Stimulated activated CD4-positive, alpha-beta T cell treated with anti-CD3 and anti-CD28 coated beads, Interleukin-15, amount 100 ng/mL, for 48 hours (primary cell): ENCODE measurements at places on chromosomes 11 and 22.

GRCh38 chr11:44475114-44475686, 90.3 kb upstream of the CD82 start:
- no peak for DNase-seq

DNA sequence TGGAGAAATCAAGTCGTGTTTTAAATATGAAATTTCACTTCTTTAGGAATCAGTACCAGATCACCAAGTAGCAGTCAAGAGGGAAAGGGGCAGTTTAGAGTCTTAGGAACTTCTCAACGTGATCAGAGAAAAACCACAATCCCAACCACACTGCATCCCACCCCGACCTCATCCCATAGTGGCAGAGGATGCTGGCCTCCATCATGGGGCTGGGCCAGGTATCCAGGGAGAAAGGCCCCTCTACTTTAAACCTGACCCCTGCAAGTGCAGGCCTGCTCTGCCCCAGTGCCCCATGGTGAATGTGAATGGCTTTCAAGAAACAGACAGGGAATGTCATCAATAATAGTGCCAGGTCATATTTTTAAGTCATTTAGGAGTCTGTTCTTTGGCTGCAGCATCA, 12.1 kb downstream of the CHST1 start:
- no peak for DNase-seq

DNA sequence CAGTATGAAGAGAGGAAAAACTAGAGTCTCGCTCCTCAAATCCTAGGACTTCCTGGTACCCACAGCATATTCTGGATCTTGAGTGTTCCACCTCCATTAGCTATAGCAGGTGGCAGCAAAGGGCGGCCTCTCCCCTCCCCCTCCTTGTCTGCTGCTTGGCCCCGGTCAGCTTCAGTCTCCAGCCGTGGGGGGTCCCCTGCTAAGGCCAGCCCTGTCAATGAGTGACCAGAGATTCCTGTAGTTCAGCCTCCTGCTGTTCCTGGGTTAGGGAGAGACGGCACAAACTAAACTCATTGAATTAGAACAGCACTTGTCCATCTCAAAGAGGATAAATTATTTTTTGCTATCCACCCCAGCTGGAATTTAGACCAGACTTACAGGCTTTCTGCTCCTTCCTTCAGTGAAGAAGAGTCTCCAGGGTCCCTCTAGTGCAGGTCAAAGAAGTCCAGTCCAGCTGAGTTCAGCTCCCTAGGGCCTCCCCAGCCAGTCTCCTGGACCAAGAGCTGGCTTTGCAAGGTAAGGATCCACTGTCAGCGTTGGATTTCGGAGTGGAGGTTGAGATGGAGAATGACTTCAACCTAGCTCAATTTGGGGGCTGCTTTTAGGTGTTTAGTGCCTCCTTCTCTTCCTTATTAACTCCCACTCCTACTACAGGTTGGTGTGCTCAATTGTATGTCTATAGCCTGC, 1.1 kb upstream of the PHLDB1 start:
- DNase-seq = no peak

DNA sequence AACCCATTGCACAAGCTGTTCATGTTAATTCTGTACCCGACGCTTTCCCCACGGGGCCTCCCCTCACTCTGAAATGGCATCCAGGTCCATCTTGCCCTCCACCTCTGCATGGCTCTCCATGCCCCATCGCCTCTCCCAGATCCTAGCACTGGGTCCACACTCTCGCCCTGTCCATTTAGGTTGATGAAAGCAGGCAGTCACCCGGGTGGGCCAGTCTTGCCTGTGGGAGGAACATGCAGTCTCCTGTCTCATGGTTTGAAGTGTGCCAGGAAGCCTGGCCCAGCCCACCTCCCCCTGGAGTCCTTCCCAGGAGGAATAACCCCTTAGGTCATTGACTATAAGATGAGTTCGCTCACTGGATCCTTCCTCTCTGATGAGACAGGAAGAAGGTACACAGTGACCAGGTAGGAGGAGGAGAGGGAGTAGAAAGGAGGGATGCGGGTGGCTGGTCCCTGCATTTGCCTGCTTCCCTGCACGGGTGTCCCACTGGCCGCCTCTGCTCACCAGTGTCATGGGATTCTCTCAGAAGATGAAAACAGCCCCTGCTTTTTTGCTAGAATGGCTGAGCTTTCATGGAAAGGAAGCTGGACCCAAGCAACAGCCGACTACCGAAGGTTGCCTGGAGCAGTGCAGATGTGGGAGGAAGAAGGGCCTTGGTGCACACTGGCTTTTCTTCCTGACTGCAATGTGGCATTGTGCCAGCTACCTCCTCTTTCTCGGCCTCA, 6.8 kb downstream of the TMEM121B start:
- no peak for DNase-seq

GRCh38 chr22:23652286-23652685, 20.2 kb upstream of the DRICH1 start:
- no peak for DNase-seq
